Renal cortical epithelial cell (primary cell): ENCODE measurements at places on chromosomes 11 and 22. TPM values are rescaled to one million over a fixed set of nuclear protein-coding genes. Genes with fewer than 3 reads are reported as not detected.

Gene LRRC56
- 0.17 and 2.0 TPM in 2 replicates for total RNA-seq

Gene LMO1
- total RNA-seq = 0.40 TPM in 1 of 2 replicates, not detected in the other

Gene RHOD
- total RNA-seq = 22.3 and 24.5 TPM in 2 replicates

Gene SHANK2
- total RNA-seq = 13.7 and 65.9 TPM in 2 replicates

Gene LRRC75B
- 7.8 and 8.2 TPM in 2 replicates for total RNA-seq

Gene NEFH
- total RNA-seq = 0.15 and 0.17 TPM in 2 replicates

Gene PATE4
- total RNA-seq = not detected in 2 replicates

Gene DESI1
- 17.5 and 27.8 TPM in 2 replicates for total RNA-seq

Gene FAT3
- total RNA-seq = 1.9 and 24.4 TPM in 2 replicates

Gene ZP1
- total RNA-seq = not detected in 2 replicates

Gene SCN4B
- 0.15 and 0.35 TPM in 2 replicates for total RNA-seq

Gene SLC22A8
- total RNA-seq = not detected in 2 replicates

Gene CHRNA10
- 0.35 and 0.45 TPM in 2 replicates for total RNA-seq

Gene MDK
- 22.5 and 26.7 TPM in 2 replicates for total RNA-seq

Gene OR10W1
- not detected in 2 replicates for total RNA-seq

Gene APOBEC3F
- total RNA-seq = 4.2 and 4.7 TPM in 2 replicates

Gene C11orf42
- total RNA-seq = not detected in 2 replicates

Gene DYNC2H1
- total RNA-seq = 10.8 and 43.2 TPM in 2 replicates

Gene CCDC81
- 0.17 and 0.50 TPM in 2 replicates for total RNA-seq

Gene BIRC3
- total RNA-seq = 69.9 and 130 TPM in 2 replicates

Gene RAB30
- 8.3 and 24.0 TPM in 2 replicates for total RNA-seq

Gene GSTP1
- total RNA-seq = 1,794 and 3,608 TPM in 2 replicates

Gene GPR83
- total RNA-seq = under 0.01 TPM in 1 of 2 replicates, not detected in the other

Gene SEC14L6
- total RNA-seq = 20.3 and 37.3 TPM in 2 replicates

Gene MFRP
- not detected in 2 replicates for total RNA-seq

Gene RASSF10
- 2.6 and 13.2 TPM in 2 replicates for total RNA-seq

Gene PLEKHA7
- total RNA-seq = 6.4 and 22.2 TPM in 2 replicates

Gene TSPO
- 199 and 827 TPM in 2 replicates for total RNA-seq

Gene C11orf52
- 9.2 and 15.3 TPM in 2 replicates for total RNA-seq

Gene OR6A2
- 0.50 TPM in 1 of 2 replicates, not detected in the other for total RNA-seq

Gene PLAAT2
- total RNA-seq = not detected in 2 replicates

Gene LMO2
- 0.55 and 4.3 TPM in 2 replicates for total RNA-seq

Gene GLYATL2
- 0.20 and 2.1 TPM in 2 replicates for total RNA-seq

Gene OR51B4
- not detected in 2 replicates for total RNA-seq

Gene CYB5R2
- 1.1 and 4.0 TPM in 2 replicates for total RNA-seq

Gene GNAZ
- 1.4 and 2.0 TPM in 2 replicates for total RNA-seq

Gene PDGFB
- total RNA-seq = 63.6 and 66.9 TPM in 2 replicates

Gene KIAA0930
- 40.5 and 55.4 TPM in 2 replicates for total RNA-seq

Gene MUC6
- total RNA-seq = not detected in 2 replicates

Gene SYCE3
- not detected in 2 replicates for total RNA-seq

Gene SPDYC
- not detected in 2 replicates for total RNA-seq

Gene SCGB1D2
- not detected in 2 replicates for total RNA-seq
